ENCODE measurements at places on chromosomes 5 and 9. TPM values are rescaled to one million over a fixed set of nuclear protein-coding genes. Genes with fewer than 3 reads are reported as not detected.

Gene GRIN1
- not detected for total RNA-seq

GRCh38 chr9:107615321-107615720 lies 125.8 kb upstream of the KLF4 start:
- H3K27ac ChIP-seq = no peak overlapping the region
- no peaks in the 10 kb centered on the region for H3K36me3 ChIP-seq
- no peaks in the 10 kb centered on the region for H3K27me3 ChIP-seq
- no peak overlapping the region for H3K4me3 ChIP-seq

DNA sequence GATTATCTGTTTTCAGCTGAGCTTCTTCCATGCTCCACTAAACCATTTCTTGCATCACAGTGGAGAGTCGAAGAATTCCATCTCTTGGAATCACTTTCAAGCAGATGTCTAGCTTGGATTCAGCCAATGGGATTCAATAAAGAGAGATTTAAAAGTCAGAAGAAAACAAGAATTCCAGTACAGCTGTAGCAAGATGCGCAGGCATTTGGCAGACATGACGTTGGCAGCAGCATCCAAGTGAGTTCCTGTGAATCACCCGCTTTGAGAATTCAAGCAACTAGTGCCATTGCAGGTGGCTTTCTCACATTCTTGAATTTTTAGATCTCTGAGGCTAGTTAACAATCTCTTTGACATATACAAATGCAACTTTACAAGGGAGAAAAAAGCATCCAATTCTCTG lies 467.0 kb downstream of the CDH10 start:
- H3K4me1 ChIP-seq = no peaks in the 10 kb centered on the region
- H3K4me3 ChIP-seq = no peak overlapping the region
- no peaks in the 10 kb centered on the region for H3K36me3 ChIP-seq
- DNase-seq = no peak

GRCh38 chr9:117719161-117719920 lies 15.1 kb downstream of the TLR4 start:
- no peaks in the 10 kb centered on the region for H3K27me3 ChIP-seq
- no peak for DNase-seq
- H3K4me1 ChIP-seq = peaks cover 9% of the 10 kb centered on the region
- H3K36me3 ChIP-seq = no peaks in the 10 kb centered on the region
- H3K4me3 ChIP-seq = no peak overlapping the region

All from endothelial cell (in vitro differentiated cells).